ENCODE measurements at places on chromosomes 3 and 15.
A peak's percentile ranks its signal among the peaks of the same experiment; 100 is the strongest.

DNA sequence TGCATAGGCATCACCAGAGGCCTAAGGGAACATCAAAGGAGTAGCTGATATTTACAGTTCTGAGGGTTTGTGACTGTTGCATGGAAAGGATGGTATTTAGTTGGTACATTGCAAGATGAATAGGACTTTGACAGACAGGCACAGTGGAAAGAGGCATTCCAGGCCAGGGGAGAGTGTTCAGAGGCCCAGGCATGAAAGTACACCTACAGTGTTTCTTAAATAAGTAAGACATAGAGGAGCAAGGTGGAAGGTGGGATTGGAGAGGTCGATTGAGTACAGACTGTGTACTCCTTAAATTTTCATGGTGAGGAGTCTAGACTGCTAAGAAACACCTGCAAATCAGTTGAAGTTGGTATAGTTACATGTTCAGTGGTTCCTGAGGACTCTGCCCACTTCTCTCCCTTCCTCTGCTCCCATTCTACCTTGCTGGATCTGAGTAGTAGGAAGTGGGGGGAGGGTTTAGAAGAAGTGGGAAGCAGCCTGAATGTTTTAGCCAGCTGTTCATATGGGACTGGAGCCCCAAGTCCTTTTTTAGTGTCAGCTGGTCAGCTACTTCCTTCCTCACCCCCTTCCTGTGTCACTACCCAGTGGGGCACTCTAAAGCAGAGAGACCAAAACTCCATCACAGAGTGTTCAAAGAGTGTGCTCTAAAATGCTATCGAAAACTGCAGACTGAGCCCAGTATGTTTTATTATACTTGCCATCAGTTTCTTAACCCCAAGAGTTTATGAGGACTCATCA is 14.0 kb downstream of the KLHL18 start:
- DNase-seq, result no peak

DNA sequence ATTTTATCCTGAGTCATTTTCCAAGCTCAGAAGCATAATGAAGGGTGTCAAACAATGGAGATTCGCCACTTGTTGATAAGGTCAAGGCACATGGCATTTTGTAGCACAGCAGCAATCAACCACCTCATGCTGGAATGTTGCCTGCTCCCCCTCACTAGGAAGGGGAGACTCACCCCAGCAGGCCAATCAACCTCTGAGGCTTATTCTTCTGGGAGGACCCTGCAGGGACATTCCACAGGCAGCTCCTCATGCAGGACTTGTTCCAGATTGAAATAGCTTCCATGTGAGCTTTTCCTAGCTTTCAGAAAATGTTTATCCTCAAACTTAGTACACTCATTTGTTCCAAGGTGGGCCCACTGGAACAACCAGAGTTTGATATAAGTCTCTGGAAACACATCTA is 77.6 kb downstream of the SSR3 start:
- no peak for DNase-seq

GRCh38 chr3:27633224-27633545 is 88.9 kb downstream of the EOMES start:
- DNase-seq, result no peak

- peak; percentile 71 for DNase-seq
Measured at GRCh38 chr15:78077053-78077870, at the start of gene TBC1D2B. TSS of gene TBC1D2B (minus strand) at chr15:78077711. CDS start at chr15:78077652, 59 bp downstream.

DNA sequence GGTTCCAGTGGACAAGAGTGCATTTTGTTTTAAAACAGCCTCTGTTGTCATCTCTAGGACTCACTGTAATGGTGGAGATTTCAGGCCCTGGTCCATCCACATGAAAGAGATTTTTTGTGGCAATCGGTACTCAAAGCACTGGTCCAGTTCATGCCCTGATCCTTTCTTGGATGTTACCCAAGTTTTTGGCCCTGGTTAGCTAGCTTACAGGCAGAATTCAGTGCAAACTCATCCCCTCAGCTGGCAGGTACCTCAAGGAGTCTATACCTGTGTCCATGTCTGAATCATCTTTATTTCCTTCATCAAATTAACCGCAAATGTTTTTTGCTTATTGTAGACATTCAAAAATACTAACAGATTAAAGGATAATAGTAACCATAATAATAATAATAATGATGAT is 13.7 kb upstream of the MEF2A start:
- DNase-seq, result no peak

DNA sequence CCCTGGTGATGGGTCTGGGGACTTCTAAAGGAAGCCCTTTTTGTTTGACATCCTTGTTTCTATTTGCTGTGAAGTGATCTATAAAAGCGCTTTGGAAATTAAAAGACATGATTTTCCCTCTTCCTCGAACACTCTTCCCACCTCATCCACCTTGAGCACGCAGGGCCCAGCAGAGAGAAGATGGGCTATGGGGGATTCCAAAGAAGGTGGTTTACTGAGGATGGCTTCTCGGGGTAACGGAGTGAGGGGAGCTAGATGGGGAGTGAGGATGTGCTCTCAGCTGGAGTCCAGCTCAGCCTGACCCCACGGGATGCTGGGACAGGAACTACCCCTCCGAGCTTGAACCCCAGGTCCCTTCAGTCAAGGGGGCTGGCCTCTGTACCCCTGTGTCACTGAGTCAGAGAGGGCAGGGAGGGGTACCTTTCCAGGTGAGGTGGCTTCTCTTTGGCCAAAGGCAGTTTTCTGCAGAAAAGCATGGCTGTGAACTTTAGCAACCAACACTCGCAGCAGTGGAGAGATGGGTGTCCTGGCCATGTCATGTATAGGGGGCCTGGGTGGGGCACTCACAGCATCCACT is 180.7 kb upstream of the SMAD3 start:
- no peak for DNase-seq

DNA sequence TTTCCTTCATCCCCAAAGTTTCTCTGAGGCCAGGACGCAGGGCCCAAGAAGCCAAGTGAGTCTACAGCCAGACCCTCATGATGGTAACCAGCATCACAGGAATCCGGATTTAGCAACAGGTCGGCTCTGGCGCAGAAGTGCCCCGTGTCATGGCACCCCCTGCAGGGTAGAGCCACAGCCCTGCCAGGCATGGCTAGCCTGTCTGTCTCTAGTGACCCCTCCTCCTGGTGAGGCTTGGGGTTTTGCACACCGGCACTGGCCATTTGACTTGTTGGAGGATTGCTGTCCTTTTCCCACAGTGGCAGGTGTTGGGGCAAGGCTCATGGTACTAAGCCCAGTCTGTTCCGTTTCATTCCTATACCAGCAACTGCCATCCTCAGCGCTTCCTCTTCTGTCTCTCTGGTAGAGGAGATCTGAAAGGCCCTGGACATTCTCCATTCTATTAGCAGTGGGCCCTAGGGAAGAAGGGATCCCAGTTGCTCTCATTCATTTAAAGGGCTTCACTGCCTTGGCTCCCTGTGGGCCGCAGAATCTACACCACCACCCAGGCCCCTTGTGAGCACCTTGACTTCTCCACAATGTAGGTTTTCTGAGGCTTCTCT is 9.4 kb upstream of the CHAC1 start:
- DNase-seq, result no peak

DNA sequence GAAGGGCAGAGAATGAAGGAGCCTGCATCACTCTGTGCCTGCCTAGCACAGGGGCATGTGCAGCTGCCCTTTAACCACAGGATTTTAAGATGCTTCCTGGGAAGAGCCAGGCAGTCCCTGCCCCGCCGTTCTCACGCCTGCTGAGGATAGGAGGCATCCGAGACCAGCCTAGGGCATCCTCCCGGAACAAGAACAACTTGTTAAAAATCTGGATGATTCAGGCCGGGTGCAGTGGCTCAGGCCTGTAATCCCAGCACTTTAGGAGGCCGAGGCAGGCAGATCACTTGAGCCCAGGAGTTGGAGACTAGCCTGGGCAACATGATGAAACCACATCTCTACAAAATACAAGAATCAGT is 15.2 kb downstream of the NRROS start:
- DNase-seq, result no peak

DNA sequence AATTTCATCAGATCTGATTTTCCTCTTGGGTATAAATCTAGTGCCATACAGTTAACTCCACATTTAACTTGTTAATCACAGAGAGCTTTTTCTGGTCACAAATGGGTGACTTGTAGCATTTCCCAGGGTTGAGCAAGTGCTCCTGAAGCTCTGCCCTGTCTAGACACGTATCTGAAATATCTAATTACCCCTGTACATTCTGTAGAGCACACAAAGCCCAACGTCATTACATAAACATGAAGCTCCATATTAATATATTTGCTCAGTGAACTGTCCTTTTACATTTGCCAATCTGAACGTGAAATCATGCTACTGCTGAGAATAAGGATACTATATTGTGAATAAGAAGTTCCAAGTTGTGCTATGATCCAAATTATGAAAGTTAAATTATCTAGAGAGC is 49.0 kb downstream of the THBS1 start:
- peak; percentile 12 for DNase-seq

GRCh38 chr3:54564374-54564925 is 363.4 kb downstream of the LRTM1 start:
- DNase-seq, result no peak

- peak; percentile 36 for DNase-seq
Measured at GRCh38 chr3:9732080-9732739, 675 bp downstream of the BRPF1 start.

- no peak for DNase-seq
Measured at GRCh38 chr3:99578339-99578970, 59.9 kb upstream of the COL8A1 start.

- DNase-seq, result no peak
Measured at GRCh38 chr3:12793701-12794100, 2.8 kb upstream of the CAND2 start.

DNA sequence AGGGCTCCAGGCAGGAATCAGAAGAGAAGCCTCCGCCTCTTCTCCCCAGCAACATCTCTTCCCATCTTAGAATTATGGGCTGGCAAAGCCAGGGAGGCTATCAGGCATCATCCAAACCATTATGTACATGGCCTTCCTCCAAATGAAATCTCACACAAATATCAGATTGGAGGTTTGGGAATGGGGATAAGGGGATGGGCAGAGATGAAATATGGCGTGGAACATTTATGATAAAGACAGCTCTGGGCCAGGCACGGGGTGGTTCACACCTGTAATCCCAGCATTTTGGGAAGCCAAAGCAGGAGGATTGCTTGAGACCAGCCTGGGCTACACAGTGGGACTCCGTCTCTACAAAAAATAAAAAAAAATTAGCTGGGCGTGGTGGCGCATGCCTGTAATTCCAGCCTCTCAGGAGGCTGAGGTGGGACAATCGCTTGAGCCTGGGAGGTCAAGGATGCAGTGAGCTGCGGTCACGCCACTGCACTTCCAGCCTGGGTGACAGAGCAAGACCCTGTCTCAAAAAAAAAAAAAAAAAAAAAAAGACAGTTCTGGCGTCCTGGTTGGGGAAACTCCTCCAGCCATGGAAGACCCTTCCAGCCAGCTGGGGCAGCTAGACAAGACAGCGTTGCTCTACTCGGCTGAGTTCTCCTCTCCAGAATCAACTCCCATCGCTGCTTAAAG is 36.6 kb downstream of the CPN2 start:
- no peak for DNase-seq

- no peak for DNase-seq
Measured at GRCh38 chr3:58539626-58540025, 2.6 kb upstream of the ACOX2 start.

- no peak for DNase-seq
Measured at GRCh38 chr15:33871980-33872379, 96.3 kb upstream of the CHRM5 start.

GRCh38 chr3:100702980-100703345 is 6.3 kb upstream of the TFG start:
- no peak for DNase-seq

- no peak for DNase-seq
Measured at GRCh38 chr15:68124700-68125099, 70.6 kb downstream of the PIAS1 start.

GRCh38 chr3:144052275-144052674 is 80.7 kb downstream of the DIPK2A start:
- DNase-seq, result no peak

GRCh38 chr3:58059349-58060321 is 51.4 kb downstream of the FLNB start:
- no peak for DNase-seq

DNA sequence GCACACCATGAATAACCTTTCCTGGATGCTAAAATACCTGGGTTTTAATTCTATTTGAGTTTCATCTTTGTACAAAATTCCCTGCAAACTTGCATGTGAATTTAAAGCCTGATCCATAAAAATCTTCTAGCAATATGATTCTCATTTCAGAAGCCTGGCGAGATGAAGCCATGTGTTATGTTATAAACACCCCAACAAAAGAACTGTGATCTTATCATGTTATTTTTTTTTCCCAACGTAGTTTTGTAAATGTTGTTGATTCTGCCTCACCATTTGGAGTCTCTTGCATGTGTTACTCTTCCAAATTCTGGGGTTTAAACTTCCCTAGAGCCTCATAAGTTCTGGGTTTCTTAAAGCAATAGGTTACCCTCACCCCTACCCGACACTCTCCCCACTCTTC is 428.1 kb upstream of the DPH6 start:
- no peak for DNase-seq

DNA sequence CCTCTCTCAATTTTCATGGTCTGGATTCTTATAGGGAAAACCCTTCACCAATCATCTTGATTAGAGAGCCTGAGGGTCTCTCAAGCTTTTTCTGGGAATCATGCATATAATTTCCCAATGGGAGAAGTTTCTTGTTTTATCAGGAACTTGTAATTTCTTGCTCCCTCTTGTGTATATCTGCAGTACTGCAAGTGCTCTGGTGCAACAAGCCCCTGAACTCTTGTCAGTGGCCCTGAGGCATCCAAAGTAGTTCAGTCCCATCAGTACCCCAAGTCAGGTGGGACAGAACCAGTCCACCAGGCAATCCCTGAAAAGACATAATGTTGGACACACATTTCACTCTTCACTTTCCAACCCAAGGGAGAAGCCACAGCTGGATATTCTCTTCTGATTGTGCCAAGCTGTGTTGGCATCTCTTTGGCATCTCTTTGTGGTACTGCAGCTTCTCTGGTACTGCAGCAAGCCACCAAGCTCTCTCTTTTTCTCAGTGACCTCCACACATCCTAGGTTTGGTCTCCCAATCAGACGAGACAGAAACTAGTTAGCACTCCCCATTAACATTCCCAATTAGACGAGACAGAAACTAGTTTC is 214.5 kb downstream of the ZIC4 start:
- DNase-seq, result no peak

- no peak for DNase-seq
Measured at GRCh38 chr3:177672252-177672911, 475.1 kb upstream of the TBL1XR1 start.

DNA sequence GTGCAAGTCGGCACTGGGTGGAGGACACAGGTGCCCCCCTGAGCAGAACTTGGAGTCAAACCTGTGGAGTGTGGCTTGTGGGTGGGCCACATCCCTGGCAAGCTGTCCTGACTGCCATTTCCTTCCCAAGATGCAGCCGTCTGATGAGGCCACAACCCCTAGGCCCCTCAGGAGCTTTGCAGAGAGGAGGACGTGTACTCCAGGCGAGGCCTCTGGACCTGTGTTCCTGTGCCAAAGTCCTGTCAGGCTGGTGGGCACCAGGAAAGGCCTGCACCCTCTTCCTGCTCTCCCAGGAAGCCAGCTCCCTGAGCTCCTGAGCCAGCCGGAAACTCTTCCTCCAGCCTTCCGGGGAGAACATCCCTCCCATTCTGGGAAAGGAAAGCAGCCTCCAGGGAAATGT is 48.5 kb downstream of the CMTM6 start:
- DNase-seq, result no peak

DNA sequence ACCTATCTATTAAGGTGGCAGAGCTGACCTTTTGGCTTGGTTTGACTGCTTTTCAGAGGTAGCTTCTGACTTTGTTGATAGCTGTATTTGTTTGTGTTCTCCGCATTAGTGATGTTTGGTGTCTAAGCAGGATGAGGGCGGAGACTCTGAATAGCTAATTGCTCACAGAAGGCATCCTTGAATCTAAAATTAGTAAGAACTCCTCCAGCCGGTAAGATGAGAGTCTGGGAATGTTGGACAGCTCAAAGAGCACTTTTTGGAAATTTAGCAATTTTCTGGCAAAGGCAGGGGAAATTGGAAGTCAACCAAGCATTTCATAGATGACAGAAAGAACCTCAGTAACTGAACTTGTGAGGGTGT is 174.1 kb downstream of the KLHL25 start:
- DNase-seq, result peak; percentile 22
